ENCODE measurements at places on chromosomes 13 and 19.

DNA sequence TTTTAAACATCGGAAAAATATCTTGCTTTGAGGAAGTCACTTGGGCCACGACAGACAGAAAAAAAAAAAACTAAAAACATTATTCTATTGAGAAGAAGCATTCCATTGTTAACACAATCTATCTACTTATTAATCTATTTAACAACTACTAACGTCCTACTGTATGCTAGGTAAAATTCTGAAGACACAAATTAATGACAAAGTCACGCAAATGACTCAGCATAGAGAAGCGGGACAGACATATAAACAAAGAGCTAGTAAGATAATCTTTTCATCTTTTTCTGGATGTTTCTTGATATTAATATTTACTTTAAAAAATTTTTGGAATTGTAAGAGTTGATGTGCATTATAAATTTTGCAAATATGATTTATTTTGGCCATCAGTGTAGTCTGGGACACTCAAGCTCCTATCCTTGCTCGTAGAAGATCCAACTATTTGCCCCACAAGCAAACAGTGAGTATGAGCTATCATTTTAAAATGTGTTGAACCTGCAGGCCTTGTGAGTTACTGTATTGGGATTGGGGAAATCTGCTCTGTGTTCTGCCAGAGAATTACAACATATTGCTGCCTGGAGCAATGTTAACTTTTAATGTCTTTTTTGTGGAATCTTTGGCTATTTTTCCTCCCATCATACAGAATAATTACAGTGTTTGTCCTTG is 109.1 kb downstream of the PCDH9 start:
- no peak for DNase-seq

GRCh38 chr19:49544154-49544553 is 16.4 kb downstream of the RCN3 start:
- no peak for DNase-seq

DNA sequence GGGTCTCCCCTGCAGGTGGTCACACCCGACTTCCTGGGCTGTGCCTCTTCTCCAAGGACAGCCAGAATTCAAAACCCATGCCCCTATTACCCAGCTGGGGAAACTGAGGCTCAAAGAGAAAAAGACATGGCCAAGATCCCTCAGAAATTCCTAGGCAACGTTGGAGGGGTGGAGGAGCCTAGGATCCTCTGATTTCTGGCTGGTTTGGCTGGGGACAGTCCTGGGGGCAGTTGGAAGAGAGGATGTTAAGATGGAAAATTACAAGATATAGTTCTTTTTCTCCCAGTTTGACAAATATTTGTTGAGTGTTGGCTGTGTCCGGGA is 2.4 kb downstream of the VASP start:
- DNase-seq: no peak

DNA sequence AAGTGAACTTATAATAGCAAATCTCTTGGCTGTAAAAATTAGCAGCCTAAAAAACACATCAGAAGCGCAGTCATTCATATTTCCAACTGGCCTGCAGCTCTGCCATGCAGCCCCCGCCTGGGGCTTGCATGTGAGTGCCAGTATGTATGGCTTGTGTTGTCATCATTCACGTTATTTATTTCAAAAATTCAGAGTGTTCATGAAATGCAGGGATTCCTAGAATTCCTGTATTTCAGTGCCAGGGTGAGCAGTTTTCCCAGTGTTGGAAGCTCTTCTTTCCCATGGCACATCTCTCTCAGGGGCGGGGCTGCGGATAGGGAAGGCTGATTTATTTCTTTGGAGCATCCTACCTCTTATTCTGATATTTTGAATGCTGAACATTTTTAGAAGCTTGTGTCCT is 234.6 kb downstream of the FGF9 start:
- no peak for DNase-seq

DNA sequence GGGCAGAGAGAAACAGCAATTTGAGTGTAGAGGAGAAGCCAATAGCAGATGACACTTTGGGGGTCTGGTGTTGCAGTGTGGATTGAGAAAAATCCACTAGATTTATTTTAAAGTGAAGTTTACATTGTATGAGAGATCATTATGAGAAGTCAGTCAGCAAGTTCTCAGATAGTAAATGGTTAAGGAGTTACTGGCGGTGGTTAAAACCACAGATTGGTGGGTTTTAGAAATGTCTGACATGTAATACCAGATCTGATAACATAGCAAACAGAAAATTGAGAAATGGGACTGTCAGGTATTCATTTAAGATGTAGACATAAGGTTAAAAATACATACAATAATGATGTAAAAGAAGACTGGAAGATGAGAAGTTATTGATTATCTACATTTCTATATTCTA is 7.2 kb downstream of the ABHD13 start:
- no peak for DNase-seq

- DNase-seq: peak; percentile 11
Measured at GRCh38 chr13:45441633-45442032, 23.1 kb upstream of the COG3 start.

DNA sequence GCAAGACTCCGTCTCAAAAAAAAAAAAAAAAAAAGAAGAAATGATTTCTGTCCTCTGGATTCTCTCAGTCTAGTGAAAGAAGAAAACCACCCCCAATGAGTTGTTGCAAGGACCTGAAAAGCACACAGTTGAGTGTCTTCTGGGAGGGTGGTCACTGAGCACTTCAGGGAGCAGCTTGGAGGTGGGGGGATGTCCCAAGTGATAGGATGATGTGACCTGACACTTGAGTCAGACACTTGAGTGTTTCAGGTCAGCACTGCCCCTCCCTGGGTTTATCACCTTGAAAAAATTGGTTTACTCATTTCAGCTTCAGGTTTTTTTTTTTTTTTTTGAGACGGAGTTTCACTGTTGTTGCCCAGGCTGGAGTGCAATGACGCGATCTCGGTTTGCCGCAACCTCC is 63.2 kb downstream of the ZNF823 start:
- no peak for DNase-seq

DNA sequence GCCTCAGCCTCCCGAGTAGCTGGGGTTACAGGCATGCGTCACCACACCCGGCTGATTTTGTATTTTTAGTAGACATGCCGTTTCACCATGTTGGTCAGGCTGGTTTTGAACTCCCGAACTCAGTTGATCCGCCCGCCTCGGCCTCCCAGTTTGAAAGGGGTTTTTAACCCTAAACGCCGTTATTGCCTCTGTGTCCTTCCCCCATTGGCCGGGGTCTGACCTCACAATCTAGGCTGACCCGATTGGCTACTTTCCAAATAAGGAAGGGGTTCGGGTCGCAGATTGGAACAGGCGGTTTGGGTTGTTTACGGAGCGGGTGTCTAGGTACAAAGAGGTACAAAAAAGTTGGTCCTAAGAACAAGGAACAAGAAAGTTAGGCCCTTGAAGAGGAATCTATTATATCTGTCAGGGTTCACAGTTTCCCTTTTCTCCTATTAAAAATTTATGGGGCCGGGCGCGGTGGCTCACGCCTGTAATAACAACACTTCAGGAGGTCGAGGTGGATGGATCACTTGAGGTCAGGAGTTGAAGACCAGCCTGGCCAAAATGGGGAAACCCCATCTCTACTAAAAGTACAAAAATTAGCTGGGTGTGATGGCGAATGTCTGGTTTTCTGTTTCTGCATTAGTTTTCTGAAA is 1.0 kb downstream of the ZNF253 start:
- no peak for DNase-seq

DNA sequence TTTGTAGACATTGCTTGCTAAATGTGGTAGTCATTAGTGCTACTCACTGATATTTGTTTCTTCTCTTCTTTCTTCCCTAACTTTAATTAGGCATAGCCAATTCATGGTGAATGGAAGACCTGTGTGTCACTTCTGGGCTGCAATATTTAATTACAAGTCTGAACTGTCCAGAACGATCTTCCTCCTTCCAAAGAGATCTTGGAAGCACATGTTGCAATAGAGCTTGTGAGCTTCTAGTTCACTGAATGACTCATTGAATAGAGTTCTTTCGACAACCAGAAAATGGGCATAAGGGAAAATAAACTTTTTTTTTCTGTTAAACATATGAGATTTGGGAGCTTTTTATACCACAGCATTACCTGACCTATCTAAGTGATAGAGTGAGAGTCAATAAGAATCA is 1264.6 kb downstream of the PCDH9 start:
- peak; percentile 24 for DNase-seq

DNA sequence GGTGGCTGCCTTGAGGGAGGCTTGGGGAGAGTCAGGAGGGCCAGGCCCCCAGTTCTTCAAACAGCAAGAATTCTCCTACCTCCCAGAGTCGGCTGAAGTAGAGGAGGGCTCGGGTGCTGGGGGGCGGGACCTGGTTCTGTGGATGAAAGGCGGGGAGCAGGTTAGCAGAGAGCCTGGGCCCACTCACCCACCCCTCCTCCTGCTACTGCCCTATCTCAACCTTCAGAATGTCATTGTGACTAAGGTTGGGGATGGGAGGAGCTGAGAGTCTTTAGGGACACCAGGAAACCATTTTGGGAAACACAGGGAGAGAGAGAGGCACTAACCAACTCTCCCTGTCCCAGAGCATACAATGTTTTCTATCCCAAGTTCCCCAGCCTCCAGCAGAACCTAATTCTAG is 10.7 kb downstream of the DMKN start:
- DNase-seq: no peak

DNA sequence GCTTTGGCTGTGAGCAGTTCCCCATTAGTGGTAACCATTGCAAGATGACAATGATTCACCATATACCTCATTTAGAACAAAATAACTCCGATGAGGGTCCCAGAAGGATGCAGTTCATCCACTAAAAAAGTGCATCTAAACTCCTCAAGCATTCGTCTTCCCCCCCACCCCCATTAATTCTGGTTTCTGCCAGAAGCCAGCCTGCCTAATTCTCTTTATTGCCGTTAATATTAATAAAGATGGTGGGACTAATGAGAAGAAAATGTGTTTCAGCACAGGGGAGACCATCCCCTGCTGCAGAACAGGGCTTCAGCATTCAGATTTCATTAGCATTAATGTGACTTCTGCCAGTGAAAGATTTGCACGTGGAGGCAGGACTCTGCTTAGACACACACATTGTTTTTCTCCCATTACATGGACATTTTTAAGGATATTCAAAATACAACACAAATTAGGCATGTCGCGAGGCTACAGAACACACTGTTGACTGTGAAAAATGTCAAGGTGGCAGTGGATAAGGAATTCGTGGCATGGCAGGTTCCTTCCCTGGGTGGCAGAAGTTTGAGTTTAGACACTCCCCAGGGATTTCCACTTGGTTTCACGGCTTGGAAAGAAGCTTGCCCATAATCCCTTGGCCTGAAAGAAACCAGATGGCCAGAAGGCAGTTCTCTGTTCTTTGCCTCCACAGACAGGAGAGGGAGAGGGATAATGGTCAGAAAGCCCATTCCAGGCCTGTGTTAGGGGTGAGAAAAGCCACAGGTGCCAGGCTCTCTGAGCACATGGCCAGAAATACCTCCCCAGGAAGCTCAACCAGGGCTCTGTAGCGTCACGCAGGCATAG is 236.5 kb downstream of the FOXO1 start:
- no peak for DNase-seq

GRCh38 chr19:608155-609003 is 18.7 kb downstream of the HCN2 start:
- no peak for DNase-seq

GRCh38 chr13:48866249-48866648 is 109.5 kb upstream of the FNDC3A start:
- DNase-seq: no peak

GRCh38 chr19:928471-929202 is 2.8 kb downstream of the ARID3A start:
- DNase-seq: no peak

DNA sequence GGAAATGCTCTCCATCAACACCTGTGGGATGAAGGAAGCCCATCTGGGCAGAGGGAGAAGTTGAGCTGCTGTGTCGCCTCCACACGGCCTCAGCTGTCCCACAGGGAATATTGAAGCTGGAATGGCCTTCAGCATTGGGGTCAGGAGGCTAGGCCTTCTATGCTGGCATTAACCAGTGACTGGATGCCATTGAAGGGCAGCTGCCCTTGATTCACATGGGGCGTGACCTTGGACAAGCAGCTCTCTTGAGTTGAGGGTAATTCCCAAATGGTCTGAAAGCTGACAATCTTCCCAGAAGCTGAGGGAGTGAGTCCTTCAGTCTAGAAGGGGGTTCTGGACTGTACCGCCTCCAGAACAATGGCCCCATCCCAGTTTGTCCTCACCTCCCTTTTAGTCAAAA is 6.7 kb downstream of the BCL3 start:
- DNase-seq: no peak

DNA sequence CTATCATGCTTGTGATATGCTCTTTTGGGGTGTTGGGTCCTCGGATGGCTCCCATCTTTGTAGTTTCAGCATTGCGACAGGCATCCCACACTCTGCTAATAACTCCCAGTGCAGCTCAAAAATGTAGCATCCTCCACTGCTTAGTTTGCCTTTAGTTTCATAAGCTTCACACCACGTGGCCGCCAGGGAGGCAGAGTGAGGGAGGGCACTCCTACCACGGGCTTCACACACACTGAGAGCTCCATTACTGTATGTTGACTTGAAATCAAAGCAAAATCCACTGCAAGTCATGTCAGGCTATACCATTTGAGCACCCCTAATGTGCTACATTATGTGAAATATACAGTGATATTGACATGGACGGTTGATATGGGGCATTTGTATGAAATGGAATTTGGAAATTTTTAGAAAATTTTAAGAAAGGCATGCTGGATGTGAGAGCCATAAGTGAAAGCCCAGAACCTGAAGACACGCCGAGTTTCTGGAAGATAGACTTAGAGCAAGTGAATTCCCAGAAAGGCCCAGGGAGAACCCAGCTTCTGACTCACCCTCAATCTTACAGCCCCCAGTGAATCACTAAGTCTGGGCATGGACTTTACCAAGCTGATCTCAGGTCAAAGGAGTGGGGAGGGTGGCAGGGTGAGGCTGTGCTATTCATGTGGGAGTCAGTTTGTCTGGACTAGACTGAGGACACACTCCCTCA is 94.1 kb downstream of the HSPH1 start:
- peak; percentile 38 for DNase-seq

GRCh38 chr13:34667286-34668218 is 274.5 kb upstream of the NBEA start:
- DNase-seq: no peak

DNA sequence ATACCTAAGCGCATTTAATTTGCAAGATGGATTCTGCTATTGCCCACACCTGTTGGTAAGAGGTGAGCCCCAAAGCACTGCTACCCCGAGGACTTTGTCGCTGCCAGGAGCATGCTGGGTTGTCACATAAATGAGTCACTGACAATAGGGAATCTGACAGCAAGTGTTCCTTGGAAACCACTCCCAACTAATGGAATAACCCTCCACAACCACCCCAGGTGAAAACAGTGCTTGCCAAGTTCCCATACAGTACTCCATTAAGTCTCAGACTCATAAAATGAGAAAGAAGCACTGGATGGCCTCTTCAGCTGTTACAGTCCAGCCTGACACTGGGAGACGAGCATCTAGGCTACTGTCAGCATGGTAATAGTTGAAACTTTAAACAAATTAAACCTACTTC is 108.6 kb downstream of the EFNB2 start:
- no peak for DNase-seq

DNA sequence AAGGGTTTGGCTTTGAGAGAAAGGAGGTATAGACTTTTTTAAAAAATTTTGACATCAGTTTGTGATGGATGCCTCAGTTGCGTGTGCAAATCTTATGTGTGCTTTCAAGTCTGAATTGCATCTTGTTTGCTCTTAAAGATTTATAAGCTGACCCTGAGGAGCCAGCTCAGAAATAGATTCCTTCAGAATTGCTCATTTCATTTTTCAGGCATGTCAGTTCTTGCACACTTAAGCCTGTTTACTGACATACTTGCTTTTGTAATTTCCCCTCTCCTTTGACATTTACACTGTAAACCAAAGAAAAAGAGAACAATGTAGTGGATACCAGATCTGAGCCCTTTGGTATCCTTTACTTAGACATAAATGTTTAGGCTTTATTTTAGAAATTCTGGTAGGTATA is 87.6 kb downstream of the RNF17 start:
- DNase-seq: no peak

GRCh38 chr19:49333811-49334288 is 1.4 kb upstream of the CD37 start:
- no peak for DNase-seq
